ENCODE measurements at places on chromosomes 16 and 17.

DNA sequence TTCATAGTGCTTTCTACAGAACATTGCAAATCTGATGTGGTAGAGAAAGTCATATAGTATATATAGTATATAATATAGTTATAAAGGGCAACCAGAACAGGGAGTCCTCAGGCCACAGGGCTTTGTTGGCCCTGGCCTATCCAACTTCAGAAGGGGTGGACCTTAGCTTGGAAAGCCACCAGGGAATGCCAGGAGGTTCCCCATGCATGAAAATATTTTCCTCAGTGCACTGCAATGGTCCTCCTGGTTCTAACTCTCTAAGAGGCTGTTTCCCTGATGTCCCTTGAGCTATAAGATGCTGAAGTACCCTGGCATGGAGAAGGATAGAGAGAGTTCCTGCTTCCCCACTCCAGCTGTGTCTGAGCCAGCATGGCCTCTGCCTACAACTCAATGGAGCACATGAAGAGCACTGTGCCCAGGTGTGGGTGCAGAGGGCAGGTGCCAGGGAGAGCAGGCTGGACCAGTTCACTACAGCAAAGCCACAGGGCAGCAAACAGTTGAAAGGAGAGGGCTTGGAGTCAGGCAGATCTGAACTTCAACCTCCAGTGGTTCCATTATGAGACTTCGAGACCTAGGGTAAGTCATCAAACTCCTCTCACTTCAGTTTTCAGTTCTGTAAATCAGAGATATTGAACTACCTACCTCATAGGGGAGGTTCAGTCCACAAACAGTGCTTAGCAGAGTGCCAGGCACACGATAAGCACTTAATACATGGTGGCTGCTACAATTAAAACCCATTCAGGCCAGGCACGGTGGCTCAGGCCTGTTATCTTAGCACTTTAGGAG lies 183.1 kb downstream of the SALL1 start:
- no peak for DNase-seq

DNA sequence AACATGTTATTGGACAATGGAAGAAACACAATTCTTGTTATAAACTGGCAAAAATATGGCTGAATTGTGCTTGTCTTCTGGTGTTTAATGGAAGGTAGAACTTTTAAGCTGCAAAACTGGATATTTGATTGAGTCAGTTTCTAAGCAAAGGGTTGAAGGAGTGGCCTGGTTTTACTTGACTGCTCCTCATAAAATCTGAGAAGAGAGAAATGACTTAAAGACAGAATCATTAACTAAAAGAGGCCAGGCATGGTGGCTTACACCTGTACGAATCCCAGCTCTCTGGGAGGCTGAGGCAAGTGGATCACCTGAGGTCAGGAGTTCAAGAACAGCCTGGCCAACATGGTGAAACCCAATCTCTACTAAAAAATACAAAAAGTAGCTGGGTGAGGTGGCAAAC lies 770.7 kb downstream of the CDH11 start:
- DNase-seq, result no peak

- DNase-seq, result no peak
Observed at GRCh38 chr17:44084131-44084538, 13.6 kb downstream of the G6PC3 start.

DNA sequence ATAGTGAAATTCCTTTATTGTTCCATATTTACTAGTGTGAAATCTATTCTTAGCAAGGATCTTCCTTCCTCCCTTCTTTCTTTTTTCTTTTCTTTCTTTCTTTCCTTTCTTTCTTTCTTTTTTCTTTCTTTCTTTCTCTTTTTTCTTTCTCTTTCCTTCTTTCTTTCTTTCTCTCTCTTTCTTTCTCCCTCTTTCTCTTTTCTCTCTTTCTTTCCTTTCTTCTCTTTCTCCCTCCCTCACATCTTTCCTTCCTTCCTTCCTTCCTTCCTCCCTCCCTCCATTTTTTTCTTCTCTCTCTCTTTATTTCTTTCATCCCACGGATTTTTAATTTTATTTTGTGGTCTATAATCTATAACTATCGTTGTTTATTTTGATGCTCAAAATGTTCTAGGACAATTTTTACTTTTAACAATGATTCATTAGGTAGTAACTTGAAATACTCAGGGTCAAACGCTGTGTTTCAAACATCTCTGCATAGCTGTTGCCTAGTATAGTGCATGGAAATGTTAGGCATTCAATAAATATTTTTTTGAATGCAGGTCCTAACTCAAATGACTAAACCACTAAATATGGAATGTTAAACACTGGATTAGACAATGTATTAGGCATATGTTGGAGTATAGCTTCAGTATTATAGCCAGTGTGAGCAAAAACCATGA lies 178.3 kb downstream of the MAP2K6 start:
- no peak for DNase-seq

DNA sequence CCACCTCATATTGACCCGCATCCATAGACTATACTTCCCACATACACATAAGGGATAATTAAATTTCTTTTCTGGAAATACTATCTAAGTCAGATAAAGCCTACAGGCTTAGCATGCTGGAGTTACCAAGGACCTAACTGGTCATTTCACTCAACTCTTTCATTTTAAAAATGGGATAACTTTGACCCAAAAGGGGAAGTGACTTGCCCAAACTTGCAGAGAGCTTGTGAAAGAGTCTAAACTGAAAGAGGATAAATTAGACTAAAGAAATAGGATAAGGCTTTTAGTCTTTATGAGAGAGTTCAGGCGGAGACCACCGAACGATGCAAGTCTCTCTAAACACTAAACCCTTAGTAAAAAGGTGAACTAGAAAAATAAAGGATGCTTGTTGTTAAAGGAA lies 3.9 kb upstream of the KRT33A start:
- no peak for DNase-seq

DNA sequence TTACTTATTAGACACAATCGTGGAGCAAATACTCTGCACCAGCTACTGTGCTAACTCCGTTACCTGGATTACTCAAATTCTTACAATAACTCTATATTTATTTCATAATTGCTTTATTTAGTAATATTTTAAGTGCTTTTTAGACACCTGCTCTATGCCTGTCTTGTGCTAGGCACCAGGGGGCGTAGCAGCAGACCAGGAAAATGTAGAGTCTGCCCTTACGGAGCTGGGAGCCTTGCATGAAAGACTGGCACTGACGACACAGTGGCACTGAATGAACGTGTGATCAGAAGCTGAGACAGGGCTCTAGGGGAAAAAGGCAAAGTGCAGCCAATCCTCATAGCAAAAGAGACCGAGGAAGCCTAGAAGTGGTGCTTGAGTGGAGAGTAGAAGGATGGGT lies 486.5 kb downstream of the CDH13 start:
- DNase-seq, result no peak

DNA sequence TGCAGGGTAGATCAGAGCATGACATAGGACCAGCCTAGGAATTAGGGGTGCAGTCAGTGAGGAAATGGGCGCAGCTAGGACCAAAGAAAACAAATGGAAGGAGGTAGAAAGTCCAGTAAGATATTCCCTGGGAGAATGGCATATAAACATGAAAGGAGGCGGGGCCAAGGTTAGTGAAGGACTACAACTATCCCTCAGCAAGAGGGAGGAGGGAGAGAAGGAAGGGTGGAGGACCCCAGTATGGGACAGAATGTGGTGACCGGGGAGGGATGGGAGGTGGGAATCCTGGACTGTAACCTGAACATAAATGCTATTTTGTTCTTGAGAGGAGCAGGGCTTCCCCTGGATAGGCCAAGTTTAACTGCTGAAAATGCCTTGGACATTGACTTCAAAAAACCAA lies 22.8 kb downstream of the ITGB3 start:
- no peak for DNase-seq

DNA sequence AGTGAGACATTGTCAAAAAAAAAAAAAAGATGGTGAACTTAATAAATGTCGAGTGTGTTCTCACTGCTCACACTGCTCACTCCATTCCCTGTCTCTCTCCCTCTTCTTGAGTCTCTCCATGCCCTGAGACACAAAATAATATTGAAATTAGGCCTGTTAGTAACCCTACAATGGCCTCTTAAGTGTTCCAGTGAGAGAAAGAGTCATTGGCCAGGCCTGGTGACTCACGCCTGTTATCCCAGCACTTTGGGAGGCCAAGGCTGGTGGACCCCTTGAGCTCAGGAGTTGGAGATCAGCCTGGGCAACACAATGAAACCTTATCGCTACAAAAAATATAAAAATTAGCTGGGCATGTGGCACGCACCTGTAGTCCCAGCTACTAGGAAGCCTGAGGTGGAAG lies 16.2 kb upstream of the CSF3 start:
- DNase-seq, result no peak

GRCh38 chr17:4436846-4437245 lies 3.1 kb downstream of the SPNS3 start:
- no peak for DNase-seq

DNA sequence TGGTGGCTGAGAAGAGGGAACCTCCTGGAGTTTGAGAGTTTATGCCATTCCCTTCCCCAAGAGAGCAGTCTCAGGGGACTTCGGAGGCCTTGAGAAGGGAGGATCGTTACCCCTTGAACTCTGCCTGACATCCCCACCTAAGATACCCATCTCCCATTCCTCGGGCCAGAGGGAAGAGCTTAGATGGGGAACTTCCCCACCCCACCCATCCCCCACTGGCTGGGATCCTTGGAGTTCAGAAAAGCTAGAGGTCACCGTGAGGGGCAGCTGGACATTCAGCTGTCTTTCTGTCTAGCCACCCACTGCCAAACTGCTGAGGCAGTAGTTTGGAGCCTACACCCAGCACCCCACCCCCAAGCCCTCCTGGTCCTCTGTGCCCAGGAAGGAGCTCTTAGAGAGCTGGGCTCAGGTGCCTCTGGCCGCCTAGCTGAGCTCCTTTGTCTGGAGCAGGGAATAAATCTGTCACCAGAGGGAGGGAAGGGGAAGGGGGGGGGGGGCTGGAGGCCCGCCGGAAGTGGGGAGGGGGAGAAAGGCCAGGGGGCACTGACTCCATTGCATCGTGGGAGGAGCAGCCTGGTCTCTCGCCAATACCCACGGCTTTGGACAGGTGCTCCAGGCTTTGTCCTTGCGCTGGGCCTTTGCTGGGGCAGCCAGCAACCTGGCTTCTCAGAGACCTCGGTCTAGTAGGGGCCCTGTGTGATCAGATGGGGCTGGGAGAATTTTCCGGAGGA lies 1.0 kb downstream of the HSD11B2 start:
- DNase-seq, result no peak

DNA sequence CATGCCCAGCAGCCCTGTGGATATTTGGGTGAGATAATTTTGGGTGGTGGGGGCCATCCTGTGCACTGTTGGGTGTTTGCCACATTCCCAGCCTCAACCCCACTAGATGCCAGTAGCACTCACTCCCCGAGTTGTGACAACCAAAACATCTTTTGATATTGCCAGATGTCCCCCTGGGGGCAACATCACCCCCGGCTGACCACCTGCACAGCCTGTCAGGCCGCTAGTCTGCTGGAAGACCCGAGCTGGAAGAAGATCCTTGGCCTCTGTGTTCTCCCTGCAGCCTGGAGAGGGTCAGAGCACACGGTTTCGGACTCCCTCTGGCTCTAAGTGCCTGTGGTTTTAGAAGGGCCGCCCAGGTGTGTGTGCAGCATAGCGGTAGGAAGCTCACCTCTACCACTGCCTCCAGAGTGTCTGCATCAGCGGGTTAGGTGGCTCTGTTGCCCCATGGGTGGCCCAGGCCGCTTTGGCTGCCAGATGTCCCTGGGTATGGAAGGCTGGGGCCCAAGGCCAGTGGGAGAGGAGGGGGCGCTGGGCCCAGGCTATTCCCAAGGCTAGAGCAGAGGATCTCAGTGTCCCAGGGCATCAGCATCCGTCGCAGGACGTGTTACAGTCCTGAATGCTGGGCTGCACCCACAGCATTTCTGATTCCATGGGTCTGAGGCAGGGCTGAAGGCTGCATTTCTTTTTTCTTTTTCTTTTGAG lies 195.8 kb upstream of the GSE1 start:
- DNase-seq, result no peak

DNA sequence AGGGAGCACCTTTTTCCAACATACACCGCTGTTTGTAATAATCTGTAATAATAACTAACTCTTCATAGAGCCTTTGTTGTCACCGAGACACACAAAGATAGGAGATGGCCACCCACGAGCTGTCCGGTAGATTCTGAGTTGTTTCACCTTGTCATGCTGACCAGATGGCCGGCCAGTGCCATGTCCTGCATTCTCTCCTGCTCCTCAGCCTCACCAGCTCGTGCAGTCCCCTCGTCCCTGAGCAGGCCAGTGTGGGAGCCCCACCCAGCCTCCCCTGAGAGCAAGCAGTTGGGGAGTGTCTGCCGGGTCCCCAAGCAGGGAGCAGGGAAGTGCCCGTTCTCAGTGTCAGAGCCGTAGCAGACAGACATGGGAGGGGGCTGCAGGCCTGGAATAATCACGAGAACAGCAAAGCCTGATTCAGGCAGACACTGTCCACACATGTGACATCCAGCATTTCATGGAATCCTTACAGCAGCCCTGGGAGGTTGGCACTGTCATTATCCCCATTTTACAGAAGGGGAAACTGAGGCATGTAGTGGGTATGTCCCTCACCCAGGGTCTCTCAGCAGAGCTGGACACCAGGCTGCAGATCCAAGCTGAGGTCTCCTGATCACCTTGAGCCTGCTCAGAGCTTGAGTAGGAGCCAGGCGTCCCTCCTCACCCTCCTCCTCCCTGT lies 178.5 kb upstream of the CIBAR2 start:
- no peak for DNase-seq

- DNase-seq, result no peak
Observed at GRCh38 chr17:38750312-38751121, 2.0 kb upstream of the PSMB3 start.

DNA sequence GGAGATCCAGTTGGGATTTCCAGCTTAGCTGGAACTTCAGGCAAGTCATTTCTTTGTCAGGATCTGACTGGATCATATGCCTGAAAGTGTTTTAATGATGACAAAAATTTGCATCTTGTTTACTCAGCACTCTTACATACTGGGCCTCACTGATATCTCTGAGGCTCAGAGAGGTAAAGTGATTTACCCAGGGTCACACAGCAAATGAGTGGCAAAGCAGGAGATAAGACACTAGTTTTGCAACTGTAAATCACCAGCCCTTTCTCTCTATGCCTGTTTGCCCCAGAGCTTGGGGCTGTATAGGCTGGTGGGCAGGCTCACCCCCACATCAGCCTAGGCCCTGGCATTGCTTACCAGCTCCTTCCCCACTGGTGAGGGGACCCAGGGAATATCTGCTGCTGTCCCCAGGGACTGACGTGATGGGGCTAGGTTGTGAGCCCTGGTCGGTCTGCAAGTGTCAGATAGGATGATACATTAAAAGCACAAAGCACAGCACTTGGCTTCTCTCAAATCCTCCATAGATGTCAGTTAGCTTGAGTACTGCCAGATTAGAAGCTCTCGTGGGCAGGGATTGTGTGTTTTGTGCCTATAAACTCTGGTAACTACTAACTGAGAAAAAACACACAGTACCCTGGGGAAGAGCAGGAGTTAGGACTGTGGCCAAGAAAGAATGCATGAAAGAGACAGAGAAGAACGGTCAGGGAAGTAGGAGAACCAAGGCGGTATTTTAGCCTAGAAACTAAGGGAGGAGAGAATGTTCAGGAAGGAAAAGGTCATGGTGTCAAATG lies 165.4 kb downstream of the COPRS start:
- DNase-seq, result no peak

Data from stimulated activated CD8-positive, alpha-beta memory T cell treated with anti-CD3 and anti-CD28 coated beads, Interleukin-4, amount 100 ng/mL, for 24 hours (primary cell).